ENCODE measurements at places on chromosomes 2 and 18.

DNA sequence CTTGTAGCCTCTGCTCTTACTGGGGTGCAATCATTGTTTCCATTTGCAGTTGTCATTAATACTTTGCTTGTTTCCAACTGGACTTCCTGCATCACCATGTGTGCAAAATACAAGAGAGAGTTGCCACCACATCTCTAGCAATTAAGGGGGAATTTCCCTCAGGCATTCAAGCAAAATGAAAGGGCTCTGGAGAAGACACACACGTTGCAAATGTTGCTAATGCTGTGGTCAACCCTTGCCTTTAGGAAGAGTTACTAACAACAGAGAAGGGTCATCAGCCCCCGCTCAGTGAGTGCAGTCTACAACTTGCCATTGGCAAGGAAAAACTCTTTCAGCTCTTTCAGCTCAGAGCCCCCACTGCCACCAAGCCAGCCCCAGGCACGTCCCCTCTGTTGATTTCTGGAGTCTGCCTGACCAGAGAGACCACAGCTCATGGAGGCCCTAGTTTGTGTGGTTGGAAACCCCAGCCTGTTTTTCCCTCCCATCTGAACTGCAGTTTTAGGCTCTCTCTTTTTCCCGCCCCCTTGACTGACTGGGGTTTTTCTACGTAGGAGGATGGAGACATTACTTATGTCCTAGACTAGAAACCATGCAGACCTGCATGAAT is 25.9 kb upstream of the GPR45 start:
- no peak for DNase-seq

GRCh38 chr2:10820978-10821695 is 8.6 kb upstream of the PDIA6 start:
- DNase-seq: no peak

- DNase-seq: no peak
These were observed 24.6 kb downstream of the GPR55 start for GRCh38 chr2:230900336-230900995.

GRCh38 chr2:20961858-20962257 is 82.0 kb downstream of the APOB start:
- DNase-seq: no peak

DNA sequence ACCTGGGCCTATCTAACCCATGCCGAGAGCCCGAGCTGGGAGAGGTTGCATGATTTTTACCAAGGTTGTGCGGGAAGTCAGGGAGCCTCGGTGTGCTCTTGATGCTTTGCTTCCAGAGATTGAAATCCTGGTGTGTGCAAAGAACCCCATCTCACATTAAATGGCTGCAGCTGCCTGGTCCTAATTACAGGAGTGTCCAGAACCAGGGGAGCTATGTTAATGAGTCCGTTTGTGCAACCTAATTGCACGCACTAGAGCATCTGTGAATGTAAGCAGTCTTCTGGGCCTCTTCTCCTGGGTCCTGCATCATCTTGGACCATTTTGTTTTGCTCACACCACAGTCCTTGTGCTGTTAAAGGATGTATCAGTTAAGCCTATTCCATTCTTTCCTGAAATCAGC is 263.8 kb downstream of the AGAP1 start:
- DNase-seq: no peak

GRCh38 chr2:1952582-1952981 is 208.3 kb upstream of the PXDN start:
- DNase-seq: no peak

DNA sequence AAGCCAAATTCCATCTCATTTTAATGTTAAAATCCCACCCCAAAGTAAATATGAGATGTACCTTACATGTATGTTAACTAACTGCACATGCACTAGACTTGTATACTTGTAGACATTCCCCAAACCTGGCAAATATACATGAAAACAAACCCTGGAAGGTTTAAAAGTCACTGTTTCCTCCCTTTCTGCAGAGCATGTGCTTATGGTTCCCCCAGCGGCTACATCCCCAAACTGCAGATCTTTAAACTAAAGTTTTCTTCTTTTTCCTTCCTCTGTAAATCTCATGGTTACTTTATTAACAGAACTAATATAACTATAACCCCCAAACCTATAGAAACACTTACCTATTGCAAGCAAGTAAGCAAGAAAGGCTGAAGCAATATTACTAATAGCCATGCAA is 731.5 kb downstream of the LRP1B start:
- DNase-seq: no peak

GRCh38 chr2:43759195-43759594 is 14.6 kb upstream of the DYNC2LI1 start:
- DNase-seq: no peak

GRCh38 chr18:31419457-31419932 is 28.0 kb upstream of the DSG3 start:
- DNase-seq: no peak

DNA sequence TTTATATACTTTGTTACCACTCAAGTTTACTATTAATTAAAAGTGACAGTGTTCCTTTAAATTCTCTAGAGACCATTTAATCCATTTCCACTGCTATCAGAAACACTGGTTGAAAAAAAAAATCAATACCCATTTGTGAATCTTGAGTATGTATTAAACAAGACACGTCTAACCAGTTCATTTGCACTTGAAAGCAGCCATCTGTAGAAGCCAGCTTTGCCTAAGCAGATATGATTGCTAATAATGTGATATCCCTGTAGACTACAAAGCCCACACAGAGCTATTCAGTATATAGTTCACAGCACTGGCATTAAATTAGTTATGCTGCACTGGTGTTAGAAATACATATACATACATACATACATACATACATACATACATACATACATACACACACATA is 111.8 kb upstream of the SP3 start:
- no peak for DNase-seq

DNA sequence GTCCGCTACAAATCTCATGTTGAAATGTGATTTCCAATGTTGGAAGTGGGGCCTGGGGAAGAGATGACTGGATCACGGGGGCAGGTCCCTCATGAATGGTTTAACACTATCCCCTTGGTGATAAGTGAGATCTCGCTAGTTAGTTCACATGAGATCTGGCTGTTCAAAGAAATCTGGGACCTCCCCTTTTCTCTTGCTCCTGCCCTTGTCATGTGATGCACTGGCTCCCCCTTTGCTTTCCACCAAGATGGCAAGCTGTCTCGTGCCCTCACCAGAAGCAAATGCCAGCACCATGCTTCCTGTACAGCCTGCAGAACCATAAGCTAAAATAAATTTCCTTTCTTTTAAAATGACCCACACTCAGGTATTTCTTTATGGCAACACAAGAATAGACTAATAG is 57.3 kb upstream of the C2orf15 start:
- DNase-seq: no peak

DNA sequence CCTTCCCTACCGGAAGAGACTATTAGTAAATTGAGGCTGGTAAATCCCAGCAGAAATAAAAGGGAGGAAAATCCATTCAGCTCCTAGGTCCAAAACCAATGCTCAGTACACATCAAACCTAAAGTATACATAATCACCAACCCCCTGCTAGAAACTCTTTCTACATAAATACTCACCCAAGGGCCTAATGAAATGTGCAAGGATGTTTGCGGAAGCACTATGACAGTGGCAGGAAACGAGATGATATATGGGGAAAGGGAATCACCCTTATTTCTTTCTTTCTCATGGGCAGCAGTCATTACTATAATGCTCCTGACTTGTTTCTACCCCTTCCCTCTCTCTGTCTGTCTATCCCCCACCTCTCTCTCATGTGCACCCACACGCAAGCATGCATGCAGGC is 1.3 kb upstream of the SCTR start:
- DNase-seq: no peak

DNA sequence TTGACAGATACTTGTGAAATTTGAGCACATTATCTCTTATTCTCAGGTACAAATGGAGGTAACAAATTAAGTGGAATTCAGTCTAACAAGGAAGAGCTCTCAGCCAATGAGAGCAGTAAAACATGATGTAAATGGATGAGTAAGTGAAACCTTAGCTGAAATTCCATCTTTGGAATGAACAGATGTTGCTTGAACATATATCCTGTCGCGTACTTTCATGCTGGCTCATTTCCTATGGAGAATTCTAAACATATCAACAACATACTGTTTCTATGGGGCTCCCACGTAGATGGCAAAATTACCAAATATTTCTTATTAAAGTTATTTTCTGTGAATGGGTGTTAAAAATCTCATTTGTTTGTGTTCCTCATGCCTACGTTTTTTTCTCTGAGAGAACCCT is 256.3 kb upstream of the LINC00305 start:
- no peak for DNase-seq

- no peak for DNase-seq
These were observed 18.4 kb upstream of the VIT start for GRCh38 chr2:36677996-36678605.

GRCh38 chr2:114933671-114934241 is 491.3 kb downstream of the DPP10 start:
- no peak for DNase-seq

DNA sequence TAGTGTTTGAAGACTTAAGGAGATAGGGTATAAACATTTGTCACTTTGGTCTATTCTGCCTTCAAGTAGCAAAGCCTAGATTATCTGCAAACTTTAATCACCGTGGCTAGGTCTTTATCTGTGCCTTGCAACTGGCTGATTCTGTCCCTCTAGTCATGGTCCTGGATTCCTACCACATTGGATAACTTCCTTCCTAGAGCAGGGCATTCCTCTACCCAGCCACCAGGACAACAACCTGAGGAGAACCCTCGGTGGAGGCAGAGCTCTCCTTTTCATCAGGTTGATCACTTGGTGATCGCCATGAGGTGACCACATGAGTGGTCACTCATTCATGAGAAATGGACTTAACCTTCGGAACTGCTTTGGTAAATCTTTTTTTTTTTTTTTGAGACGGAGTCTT is 25.3 kb upstream of the PTPRM start:
- DNase-seq: no peak

- DNase-seq: no peak
These were observed 54.5 kb upstream of the UPP2 start for GRCh38 chr2:158047156-158047611.

- DNase-seq: no peak
These were observed 14.1 kb downstream of the LAMA3 start for GRCh38 chr18:23703057-23703986.

GRCh38 chr2:144834998-144835633 is 315.2 kb upstream of the ZEB2 start:
- DNase-seq: no peak

DNA sequence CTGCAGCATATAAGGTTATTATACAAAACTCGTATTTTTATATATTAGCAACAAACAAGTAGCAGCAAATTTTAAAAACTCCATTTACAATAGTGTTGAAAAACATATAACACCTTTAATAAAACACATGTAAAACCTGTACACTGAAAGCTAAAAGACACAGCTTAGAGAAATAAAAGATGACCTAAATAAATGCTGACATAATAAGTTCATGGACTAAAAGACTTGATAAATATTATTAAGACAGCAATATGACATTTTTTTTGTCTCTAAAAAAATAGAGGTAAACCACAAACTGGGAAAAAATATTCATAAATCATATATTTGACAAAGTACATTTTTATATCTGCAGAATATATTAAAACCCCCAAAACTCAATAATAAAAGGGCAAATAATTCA is 201.4 kb downstream of the SRBD1 start:
- DNase-seq: no peak

DNA sequence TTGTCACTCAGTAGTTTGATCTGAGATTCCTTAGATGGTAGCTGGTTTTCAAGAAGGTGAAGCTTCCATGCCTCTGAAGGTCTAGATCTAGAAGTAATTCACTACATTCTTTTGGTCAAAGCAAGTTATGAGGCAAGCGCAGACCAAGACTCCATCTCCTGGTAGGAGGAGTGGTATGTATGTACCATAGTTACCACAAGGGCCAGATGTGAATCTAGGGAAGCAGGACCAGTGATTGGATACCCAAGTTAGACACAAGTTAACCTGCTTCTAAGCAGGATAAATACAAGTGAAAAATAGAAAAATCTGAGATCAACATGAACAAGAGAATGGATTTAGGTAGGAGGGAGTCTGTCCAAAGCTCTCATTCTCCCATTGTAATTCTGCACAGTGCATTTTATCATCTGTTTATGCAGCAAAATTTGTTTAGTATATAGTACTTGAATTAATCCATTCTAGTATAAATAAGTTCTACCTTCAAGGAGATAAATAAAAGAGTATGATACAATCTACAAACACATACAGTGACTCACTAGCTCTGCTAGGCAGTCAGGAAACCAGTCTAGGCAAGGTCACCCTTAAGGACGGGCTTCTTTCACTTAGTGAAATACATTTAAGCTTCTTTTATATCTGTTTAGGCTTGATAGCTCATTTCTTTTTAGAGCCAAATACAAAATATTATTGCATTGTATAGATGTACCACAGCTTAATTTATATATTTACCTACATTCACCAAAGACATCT is 14.2 kb upstream of the DOCK10 start:
- no peak for DNase-seq

GRCh38 chr2:157024129-157024528 is 233.4 kb upstream of the GALNT5 start:
- no peak for DNase-seq

DNA sequence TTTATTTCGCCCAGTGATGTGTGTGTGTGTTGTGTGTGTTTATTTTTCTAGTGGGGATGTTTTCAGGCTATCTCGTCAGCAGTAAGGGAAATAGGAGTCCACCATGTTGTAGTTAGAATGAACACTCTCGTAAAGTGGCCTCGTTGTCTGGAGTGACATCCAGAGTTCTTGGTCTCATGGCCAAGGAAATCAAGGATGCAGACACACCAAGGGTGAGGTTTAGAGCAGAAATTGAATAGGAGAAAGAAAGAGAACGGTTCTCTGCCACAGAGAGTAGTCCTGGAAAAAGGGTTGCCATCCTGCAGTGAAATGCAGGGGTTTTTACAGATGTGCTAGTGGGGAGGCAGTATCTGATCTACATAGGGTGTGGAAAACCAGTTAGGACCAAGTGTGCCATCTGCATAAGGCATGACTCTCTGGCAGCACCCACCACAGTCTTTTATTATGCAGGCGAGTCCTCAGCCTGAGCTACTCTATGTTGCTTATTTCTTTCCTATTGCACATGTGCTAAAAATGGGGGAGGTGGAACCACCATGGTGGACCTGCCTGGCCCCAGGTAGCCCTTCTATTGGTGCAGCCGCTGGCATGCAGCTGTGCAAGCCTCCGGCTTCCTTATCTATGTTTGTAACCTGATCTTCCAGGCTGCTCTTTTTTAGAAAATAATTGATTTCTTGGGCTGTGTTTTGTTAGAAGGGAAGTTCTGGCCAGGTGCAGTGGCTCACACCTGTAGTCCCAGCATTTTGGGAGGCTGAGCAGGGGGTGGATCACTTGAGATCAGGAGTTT is 23.2 kb downstream of the RALB start:
- no peak for DNase-seq

Data from stimulated activated CD8-positive, alpha-beta memory T cell treated with anti-CD3 and anti-CD28 coated beads, Interleukin-4, amount 100 ng/mL, for 1 hour (primary cell).